ENCODE measurements at places on chromosomes 5 and 9.
A peak's percentile ranks its signal among the peaks of the same experiment; 100 is the strongest.

GRCh38 chr9:125983681-125984080 is 236.5 kb downstream of the PBX3 start:
- DNase-seq, result no peak

GRCh38 chr9:91809581-91810285 is 140.3 kb downstream of the ROR2 start:
- DNase-seq, result no peak

- no peak for DNase-seq
These were observed 72.9 kb upstream of the SLC44A1 start for GRCh38 chr9:105171589-105171988.

DNA sequence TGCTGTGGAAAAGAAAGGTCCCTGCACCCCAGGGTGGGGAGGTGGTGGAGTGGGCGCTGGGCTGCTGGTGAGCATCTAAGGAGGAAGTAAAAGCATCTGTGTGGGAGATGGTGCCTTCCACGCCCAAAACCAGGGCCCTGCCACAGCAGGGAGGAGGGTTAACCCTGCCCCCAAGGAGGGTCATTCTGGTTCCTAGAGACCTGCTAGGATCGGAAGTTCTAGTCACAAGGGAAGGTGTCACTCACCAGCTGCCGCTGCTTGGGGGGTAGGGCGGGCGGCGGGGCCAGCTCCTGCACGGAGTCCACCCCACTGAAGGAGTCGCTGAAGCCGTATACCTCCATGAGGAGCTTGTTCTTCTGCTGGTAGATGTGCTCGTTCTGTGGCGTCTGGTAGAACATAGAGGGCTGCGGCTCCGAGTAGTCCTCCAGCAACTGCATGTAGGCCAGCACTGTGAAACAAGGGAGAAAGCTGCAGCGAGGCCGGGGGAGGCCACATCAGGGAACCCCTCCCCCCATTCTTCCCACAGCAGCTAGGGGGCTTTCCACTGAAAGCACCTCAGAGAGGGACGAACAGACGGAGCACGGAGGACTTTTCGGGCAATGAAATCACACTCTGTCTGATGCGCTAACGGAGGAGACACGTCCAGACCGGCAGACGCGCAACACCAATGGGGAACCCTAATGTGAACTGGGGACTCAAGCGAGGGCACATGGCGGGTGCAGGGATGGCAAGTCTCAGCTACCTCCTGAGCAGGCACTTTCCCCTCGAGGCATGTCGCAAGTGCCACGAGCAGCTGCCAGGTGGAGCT is 76.4 kb downstream of the PRRT1B start:
- DNase-seq, result no peak

DNA sequence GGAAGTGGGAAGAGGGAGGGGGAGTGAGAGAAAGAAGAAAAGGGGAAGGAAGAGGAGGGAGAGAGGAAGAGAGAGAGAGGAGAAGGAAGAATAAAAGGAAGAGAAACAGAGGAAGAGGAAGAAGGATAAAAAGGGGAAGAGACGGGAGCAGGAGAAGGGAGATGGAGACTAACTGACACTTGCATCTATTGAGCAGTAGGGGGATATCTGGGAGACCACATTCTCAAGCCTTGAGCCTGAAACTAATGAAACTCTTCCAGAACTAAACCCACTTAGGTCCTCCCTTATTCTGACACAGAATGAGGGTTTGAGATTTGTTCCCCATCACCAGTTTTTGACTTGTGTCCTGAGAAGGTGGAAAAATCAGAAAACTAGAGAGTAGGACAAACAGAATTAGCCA is 533.3 kb downstream of the CDH12 start:
- peak; percentile 9 for DNase-seq

DNA sequence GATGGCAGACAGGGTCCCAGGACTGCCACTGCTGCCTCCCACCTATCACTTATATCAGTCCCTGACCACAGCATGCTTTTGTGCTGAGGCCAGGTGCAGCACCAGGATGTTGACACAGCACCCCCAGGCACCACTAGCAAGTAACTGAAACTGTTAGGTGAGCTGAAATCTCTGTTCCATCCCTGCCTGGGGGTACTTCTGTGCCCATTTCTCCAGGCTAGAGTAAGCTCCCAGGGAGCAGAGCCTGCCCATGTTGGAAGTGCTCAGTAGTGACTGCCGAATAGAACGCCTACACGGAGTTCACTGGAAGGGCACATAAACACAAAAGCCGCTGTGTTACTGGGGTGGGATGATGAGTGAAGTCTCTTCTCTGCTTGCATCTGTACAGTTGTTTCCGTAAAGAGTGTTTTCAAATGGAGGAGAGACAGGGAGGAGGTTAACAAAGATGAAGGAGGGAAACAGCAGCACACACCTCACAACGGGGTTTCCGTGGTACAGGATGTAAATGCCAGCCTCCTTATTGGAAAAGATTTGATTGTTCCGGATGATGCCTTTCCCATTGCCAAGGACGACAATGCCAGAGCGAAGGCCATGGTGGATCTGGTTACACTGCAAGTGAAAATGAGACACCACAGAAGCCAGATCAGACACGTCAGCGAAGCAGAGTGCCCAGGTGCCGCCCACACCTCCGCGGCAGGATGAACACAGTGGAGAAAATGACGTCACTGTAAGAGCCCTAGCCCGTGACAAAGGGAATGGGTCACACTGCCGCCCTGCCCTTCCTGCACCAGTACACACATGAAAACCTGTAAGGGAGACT is 43.1 kb downstream of the POLR1E start:
- DNase-seq, result no peak

- no peak for DNase-seq
These were observed 168.7 kb downstream of the ENC1 start for GRCh38 chr5:74471875-74472274.

GRCh38 chr5:10662083-10662482 is 98.2 kb downstream of the ANKRD33B start:
- no peak for DNase-seq

GRCh38 chr9:98370976-98371315 is 115.5 kb upstream of the TBC1D2 start:
- no peak for DNase-seq

- no peak for DNase-seq
These were observed 19.4 kb upstream of the HMCN2 start for GRCh38 chr9:130246126-130246525.

DNA sequence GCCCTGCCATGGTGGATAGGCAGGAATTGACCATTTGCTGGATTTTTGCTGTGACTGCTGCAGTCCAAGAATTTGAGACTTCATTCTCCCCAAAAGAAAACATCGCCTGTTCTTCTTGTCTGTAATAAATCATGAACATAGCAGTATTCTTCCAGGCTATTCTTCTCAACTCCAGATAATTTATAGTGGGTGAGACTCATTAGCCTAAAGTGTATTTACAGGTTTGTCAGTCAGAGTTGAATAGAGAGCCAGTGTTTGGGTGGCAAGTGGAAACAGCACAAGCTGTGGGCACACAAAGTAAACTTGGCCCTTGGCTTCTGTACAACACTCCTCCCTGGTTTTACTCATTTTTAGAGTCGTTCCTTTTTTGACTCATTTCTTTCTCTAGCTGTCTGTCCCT is 128.2 kb upstream of the VCAN start:
- DNase-seq, result no peak

- peak; percentile 69 for DNase-seq
These were observed 20.0 kb downstream of the APC start for GRCh38 chr5:112757468-112758208.

GRCh38 chr5:81044868-81045267 is 84.7 kb downstream of the RASGRF2 start:
- DNase-seq, result no peak

- DNase-seq, result peak; percentile 70
These were observed 116.9 kb upstream of the ARRDC3 start for GRCh38 chr5:91499943-91500531.

GRCh38 chr5:2302169-2302568 is 419.4 kb upstream of the IRX4 start:
- no peak for DNase-seq
